ENCODE measurements at places on chromosomes 3 and 15. TPM values are rescaled to one million over a fixed set of nuclear protein-coding genes. Genes with fewer than 3 reads are reported as not detected.

GRCh38 chr3:72536206-72536877, 311.9 kb downstream of the SHQ1 start:
- no peak overlapping the region for H3K4me3 ChIP-seq
- DNase-seq: no peak
- H3K4me1 ChIP-seq: peaks cover 6% of the 10 kb centered on the region

- DNase-seq: peak; percentile 45
- peaks cover 3% of the 10 kb centered on the region for H3K4me1 ChIP-seq
- peak overlapping the region; percentile 49 for H3K4me3 ChIP-seq
- H3K27me3 ChIP-seq: peaks cover 6% of the 10 kb centered on the region
These were observed 1.3 kb upstream of the PIGZ start for GRCh38 chr3:196969660-196970546.

- no peaks in the 10 kb centered on the region for H3K36me3 ChIP-seq
- H3K27me3 ChIP-seq: peaks cover 4% of the 10 kb centered on the region
- H3K27ac ChIP-seq: no peak overlapping the region
These were observed 169.5 kb downstream of the DIPK2A start for GRCh38 chr3:144141074-144141473.

- peaks cover 40% of the 10 kb centered on the region for H3K36me3 ChIP-seq
- peaks cover 18% of the 10 kb centered on the region for H3K4me1 ChIP-seq
- H3K27me3 ChIP-seq: no peaks in the 10 kb centered on the region
- no peak overlapping the region for H3K27ac ChIP-seq
- no peak for DNase-seq
- H3K4me3 ChIP-seq: no peak overlapping the region
These were observed 26.4 kb upstream of the HGD start for GRCh38 chr3:120708408-120708807.

DNA sequence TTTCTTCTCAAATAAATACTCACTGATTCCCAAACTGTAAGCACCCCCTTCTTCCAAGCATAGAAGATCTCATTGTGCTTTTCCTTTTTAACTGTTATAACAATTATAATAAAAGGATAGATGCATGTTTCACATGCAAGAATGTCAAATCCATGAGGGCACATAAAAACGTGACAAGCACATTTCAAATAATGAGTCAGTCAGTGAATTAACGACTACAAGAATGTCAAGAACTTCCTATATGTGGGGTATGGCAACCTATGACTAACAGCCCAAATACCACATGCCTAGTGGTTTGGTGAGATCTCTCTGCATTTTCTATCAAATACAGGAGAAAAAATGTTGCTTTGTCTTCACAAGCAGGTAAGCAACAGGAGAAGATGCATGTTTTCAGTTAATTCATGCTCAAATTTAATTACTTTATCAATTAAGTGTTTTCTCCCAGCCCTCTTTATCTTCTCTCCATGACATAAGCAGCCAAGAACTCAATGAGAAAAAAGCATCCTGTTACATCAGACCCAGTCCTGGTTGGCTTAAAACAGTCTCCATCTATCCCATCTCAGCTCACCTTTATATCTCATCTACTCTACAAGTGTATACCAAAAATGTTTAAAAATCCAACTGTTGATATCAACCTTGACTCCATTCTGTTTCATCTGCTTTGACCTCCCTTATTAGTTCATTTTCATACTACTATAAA, 181.5 kb upstream of the LMCD1 start:
- no peaks in the 10 kb centered on the region for H3K36me3 ChIP-seq
- no peaks in the 10 kb centered on the region for H3K27me3 ChIP-seq
- no peak overlapping the region for H3K4me3 ChIP-seq

FAM43A gene
- polyA plus RNA-seq: 0.40 TPM

GRCh38 chr3:94043285-94043684, 14.9 kb upstream of the STX19 start:
- no peak overlapping the region for H3K4me3 ChIP-seq
- no peaks in the 10 kb centered on the region for H3K4me1 ChIP-seq
- peaks cover 2% of the 10 kb centered on the region for H3K36me3 ChIP-seq
- DNase-seq: no peak
- H3K27ac ChIP-seq: no peak overlapping the region
- no peaks in the 10 kb centered on the region for H3K27me3 ChIP-seq

DNA sequence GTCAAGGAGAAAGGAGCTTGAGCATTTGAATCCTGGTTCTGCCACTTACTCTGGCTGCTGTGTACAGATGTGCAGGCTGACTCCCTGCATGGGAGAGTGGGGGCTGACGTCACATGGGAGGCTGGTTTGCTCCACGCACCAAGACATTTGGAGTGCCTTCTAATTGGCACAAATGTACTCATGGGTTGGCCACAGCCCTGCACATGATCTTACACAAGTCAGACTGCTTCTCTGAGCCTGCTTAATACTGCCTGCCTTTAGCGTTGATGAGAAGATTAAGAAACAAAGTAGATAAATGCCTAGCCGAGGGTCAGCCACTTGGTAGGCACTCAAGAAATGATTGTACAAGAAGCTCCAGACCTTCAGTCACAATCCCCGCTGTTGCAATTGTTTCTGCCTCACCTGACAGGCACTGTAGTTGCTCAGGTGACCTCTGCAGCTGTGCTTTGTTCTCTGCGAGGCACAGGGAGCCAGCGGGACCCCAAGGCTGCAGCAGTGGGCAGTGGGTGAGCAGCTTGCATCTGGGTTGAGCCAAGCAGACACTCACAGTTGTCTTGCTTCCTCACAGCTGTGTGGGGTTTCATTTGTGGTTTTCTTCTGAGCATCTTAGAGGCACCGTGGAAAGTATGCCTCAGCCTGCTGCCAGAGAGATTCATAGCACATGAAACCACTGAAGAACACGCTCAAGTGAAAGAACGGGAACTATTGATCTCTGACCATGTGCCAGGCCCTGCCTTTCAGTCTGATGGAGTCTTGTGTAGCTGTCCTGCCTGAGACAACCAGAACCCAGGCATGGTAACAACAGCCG, 33.1 kb downstream of the GRK7 start:
- H3K4me1 ChIP-seq: peaks cover 59% of the 10 kb centered on the region
- peak overlapping the region; percentile 97 for H3K27ac ChIP-seq
- peak overlapping the region; percentile 88 for H3K4me3 ChIP-seq
- DNase-seq: peak; percentile 44
- H3K27me3 ChIP-seq: no peaks in the 10 kb centered on the region

- peak overlapping the region; percentile 100 for H3K27ac ChIP-seq
- peaks cover 57% of the 10 kb centered on the region for H3K4me1 ChIP-seq
- peaks cover 4% of the 10 kb centered on the region for H3K36me3 ChIP-seq
- DNase-seq: no peak
- peak overlapping the region; percentile 97 for H3K4me3 ChIP-seq
- H3K27me3 ChIP-seq: no peaks in the 10 kb centered on the region
These were observed 2.6 kb downstream of the MORF4L1 start for GRCh38 chr15:78875107-78875914.

FBXL22 gene
- 1.6 TPM for polyA plus RNA-seq

- H3K4me1 ChIP-seq: peaks cover 48% of the 10 kb centered on the region
- no peaks in the 10 kb centered on the region for H3K36me3 ChIP-seq
- DNase-seq: no peak
- no peak overlapping the region for H3K27ac ChIP-seq
These were observed 74.4 kb downstream of the DAPK2 start for GRCh38 chr15:63971904-63972303.

MAGI1 gene
- not detected for polyA plus RNA-seq

DNA sequence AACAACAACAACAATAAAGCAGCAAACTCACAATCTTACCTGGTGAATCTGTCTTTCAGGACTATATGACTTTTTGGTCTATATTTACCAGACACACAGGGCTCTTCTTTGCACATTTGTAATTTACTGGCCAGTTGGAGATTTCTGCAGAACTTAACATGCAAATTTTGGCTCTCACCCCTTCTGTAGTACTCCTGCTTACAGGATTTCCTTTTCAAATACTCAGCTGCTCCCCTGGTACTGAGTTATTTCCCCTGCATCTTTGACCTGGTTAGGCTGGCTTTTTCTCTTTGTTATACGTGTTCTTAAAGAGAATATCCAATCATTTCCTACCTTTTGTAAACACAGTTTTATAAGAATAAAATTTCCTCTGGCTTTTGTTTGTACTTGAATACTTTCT, 228.0 kb downstream of the MBNL1 start:
- no peak overlapping the region for H3K27ac ChIP-seq
- peaks cover 2% of the 10 kb centered on the region for H3K4me1 ChIP-seq
- no peak for DNase-seq
- H3K27me3 ChIP-seq: no peaks in the 10 kb centered on the region
- H3K36me3 ChIP-seq: peaks cover 5% of the 10 kb centered on the region

DNA sequence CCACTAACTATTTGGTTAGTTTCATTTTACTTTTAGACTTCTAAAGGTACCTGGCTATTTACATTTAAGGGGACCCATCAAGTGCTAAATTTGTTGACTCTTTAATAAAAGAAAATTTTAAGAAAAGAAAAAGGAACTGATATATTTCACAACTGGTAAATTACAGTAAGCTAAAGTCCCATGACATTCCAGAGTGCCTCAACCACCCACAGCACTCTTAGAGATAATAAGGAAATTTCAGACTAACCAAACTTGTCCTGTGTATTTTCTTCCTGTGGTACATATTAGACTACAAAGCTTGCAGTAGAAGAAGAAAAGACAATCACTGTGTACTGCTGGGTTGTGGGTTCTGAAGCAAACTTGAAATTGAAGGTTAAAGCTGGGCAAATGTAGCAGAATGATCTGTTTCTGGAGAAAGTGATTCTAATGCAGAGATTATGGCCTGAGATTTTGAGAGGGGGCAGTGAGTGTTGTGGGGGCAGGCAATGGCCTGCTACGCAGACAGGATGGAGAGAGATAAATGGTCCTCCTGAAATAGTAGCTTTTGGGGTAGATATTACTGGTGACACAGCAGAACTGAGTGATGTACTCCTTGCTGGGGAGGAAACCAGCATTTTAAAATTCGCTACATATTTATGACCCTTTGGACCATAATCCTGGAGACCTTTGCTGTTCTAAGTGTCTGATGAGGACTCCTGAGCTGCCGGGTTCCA, 24.5 kb upstream of the MFSD1 start:
- H3K27me3 ChIP-seq: no peaks in the 10 kb centered on the region
- H3K4me1 ChIP-seq: no peaks in the 10 kb centered on the region
- no peak overlapping the region for H3K27ac ChIP-seq
- DNase-seq: no peak
- peaks cover 11% of the 10 kb centered on the region for H3K36me3 ChIP-seq

MYL3 gene
- not detected for polyA plus RNA-seq

DNA sequence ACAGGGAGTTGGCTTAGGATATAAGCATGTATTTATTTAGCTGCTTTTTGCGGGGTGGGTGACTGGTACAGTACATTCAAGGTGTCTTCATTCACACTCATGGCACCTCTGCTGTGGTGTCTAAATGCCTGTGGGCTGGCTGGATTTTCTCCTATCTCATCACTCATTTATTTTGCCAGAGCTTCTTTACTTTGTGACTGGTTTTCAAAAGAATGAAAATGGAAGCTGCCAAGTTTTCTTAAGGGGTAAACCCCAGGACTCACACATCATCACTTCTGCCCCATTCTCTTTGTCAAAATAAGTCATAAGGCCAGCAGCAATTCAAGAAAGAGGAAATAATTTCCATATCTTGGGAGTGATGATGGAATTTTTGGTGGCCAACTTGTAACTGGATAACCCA, 493.4 kb upstream of the ALCAM start:
- no peaks in the 10 kb centered on the region for H3K4me1 ChIP-seq
- no peak overlapping the region for H3K27ac ChIP-seq
- no peaks in the 10 kb centered on the region for H3K36me3 ChIP-seq
- no peak overlapping the region for H3K4me3 ChIP-seq
- DNase-seq: no peak

DNA sequence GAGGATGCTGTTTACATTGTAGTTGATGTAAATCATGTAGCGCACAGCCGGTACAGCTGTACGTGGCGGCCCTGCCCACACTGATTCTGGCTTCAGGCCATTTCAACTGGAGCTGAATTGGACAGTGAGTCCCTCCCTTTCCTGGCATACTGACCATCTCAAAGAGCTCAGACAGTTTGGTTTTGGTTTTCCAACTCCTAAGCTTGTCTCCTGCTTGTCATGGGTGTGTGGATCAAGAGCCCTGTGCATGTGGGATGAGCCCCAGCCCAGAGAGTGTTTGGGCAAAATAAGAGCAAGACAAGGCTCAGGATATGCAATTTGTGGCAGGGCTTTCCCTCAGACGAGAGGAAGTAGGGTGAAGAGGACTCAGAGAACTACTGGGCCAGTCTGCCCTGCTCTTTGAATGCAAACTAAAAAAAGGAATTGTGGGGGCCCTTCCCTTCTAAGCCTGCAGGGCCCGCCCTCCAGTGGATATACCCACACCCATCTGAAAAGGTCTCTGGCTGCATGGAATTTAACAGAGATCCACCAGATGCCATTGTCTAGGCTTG, 13.3 kb downstream of the ITGA11 start:
- no peak overlapping the region for H3K4me3 ChIP-seq
- H3K36me3 ChIP-seq: no peaks in the 10 kb centered on the region
- no peak for DNase-seq
- H3K27ac ChIP-seq: no peak overlapping the region
- no peaks in the 10 kb centered on the region for H3K27me3 ChIP-seq
- H3K4me1 ChIP-seq: peaks cover 2% of the 10 kb centered on the region

DNA sequence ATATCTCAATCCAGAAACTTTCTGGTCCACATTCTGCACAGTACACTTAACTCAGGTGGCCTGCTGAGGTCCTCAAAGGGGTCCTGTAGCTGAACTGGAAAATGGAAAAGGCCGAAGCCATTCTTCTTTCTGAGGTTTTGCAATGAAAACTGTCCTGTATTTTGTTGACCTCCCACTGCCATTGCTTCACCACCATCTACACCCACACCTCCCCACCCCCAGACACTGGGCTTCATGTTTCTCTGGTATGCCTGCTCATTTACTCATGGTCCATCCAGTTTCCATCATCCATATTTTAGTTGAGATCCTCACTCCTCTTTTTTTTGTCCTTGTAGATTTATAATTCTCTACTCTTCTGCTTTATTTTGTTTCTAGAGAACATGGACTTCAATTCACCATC, 115.7 kb upstream of the SLC24A5 start:
- H3K4me3 ChIP-seq: no peak overlapping the region
- no peak for DNase-seq
- H3K27me3 ChIP-seq: peaks cover 12% of the 10 kb centered on the region
- no peaks in the 10 kb centered on the region for H3K36me3 ChIP-seq

DNA sequence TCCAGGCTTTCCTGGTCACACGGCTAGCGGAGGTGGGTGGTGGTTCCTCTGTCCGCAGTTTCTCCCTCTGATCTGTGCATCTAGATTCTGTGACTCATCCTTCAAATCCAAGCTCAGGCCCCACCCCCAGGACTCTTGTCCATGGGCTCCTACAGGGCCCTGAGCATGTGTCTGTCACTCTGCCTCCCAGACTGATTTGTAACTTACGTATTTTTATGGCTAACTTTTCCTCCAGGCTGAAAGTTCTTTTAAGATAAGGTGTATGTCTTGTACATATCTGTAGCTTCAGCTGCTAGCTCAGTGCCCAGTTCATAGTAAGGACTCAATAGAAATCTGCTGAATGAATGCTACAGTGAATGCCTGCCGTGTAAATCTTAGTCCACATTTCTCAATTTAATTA, 8.0 kb downstream of the ESYT3 start:
- peaks cover 16% of the 10 kb centered on the region for H3K27me3 ChIP-seq
- H3K4me1 ChIP-seq: no peaks in the 10 kb centered on the region
- H3K4me3 ChIP-seq: no peak overlapping the region
- no peaks in the 10 kb centered on the region for H3K36me3 ChIP-seq
- no peak overlapping the region for H3K27ac ChIP-seq

Measured in naive thymus-derived CD8-positive, alpha-beta T cell (primary cell).